ENCODE measurements at places on chromosomes 12 and 14.

- DNase-seq: no peak
Measured at GRCh38 chr14:54129850-54130640, 173.4 kb upstream of the BMP4 start.

DNA sequence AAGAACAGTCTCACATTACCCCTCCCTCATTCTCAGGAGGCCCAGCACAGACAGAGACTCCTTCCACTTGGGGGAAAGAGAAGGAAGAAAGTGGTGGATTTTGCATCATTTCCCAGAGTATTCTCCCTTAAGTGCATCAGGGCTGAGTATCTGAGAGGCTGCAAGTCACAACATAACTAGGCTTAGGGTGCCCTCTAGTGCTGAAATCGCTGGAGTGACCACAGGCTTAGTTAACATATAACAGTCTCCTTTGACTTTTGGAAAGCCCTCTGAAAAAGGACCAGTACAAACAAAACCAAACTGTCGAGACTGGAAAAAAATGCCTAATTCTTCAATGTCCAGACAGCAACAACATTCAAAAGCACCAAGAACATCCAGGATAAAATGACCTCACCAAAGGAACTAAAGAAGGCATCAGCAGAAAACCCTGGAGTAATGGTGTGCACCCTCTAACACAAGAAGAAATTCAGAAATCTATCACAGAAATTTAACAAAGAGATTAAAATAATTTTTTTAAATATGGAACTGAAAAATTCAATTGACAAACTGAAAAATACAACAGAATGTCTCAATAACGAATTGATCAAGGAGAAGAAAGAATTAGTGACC is 412.3 kb downstream of the RPS29 start:
- peak; percentile 39 for DNase-seq

GRCh38 chr14:67232066-67232465 is 9.2 kb upstream of the PALS1 start:
- no peak for DNase-seq

- DNase-seq: no peak
Measured at GRCh38 chr12:11431486-11431885, 36.1 kb upstream of the PRB2 start.

- no peak for DNase-seq
Measured at GRCh38 chr14:35231207-35231760, 60.9 kb upstream of the PSMA6 start.

- no peak for DNase-seq
Measured at GRCh38 chr12:66829660-66830325, 150.9 kb upstream of the GRIP1 start.

GRCh38 chr12:11635341-11635740 is 14.1 kb upstream of the ETV6 start:
- DNase-seq: no peak

DNA sequence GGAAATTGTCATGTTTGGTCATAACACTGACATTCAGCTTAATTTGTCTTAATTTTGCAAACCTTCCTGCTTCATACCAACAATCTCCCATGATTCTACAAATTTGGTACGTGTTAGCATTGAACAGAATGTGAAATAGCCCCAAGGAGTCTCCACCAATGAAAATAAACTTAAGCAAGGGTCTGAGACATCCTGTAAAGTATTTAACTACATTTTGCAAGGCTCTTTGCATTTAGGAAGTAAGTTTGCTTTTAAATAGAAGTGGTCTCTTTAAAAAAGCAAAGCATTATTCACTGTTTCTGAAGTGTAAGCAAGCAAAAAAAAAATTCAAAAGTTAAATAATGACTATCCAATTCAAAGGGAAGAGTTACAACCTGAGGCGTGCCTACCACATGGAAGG is 79.9 kb downstream of the WASHC3 start:
- no peak for DNase-seq

DNA sequence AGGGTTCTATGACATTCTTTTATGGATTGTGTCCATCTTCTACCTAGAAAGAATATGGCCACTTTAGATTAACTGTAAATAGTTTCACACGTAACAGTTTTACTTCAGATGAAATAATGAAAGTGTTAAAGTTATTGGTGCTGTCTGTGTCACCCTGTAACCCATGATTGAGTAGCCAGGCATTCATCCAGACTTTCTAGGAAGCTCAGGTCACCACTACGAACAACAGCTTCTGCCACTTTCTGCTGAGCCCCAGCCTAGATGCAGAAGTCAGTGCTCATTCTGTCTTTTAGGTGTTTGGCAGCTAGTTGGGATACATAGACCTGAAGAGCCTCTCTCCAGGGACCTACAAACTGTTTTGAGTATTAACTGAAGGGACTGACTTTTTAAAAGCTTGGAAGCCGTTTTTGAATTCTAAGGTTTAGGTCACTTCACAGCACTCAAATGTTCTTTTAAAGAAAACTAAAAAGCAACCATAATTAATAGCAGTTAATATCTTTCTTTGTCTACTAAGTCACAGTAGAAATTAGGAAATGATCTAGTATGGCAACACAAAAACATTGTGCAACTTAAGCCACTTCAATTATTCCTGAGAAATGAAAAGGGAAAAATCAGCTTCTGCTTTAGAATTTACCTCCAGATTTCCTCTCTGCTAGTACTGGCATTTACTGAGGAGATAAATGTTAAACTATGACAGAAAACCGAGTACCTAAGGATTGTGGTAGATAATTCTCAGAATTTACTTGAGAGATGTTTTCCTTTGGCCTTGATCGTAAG is 266.9 kb downstream of the CCDC91 start:
- DNase-seq: no peak

DNA sequence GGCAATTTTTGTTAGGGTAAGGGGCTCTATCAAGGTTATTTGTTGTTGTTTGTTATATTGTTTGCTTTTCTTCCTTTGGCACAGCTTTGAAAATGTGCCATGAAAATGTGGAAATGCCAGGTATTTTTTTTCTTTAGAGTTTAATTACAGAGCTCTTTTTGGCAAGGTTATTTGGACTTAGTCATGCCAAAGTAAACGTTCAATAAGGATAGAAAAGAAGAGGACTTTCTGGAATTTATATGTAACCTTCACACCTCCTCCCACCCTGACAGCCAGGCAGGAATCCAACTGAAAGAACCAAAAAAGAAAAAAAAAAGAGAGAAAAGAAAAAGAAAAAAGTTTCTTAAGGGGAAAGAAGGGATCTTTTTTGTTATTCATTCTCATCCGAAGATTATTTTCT is 217.8 kb downstream of the KITLG start:
- no peak for DNase-seq

DNA sequence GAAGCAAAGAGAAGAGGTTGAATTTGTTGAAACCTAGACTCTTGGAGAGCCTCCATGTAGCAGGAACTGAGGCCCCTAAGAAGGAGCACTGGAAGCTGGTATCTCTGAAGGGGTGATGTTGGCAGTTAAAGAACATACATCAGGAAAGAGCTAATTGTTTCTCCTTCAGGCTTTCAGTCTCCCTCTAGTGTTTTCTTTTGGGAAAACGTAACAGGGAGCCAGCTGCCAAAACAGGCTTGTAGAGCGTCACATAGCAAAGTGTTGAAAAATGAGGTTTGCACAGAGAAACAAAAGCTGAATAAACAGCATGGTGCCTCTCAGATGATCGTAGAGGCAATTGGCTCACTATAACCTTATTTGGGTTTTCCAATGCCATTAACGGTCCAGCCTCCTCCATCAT is 46.9 kb upstream of the CAND1 start:
- no peak for DNase-seq

GRCh38 chr12:104877103-104877705 is 80.9 kb downstream of the SLC41A2 start:
- no peak for DNase-seq

- DNase-seq: no peak
Measured at GRCh38 chr14:72499746-72500145, 394.2 kb downstream of the DPF3 start.

DNA sequence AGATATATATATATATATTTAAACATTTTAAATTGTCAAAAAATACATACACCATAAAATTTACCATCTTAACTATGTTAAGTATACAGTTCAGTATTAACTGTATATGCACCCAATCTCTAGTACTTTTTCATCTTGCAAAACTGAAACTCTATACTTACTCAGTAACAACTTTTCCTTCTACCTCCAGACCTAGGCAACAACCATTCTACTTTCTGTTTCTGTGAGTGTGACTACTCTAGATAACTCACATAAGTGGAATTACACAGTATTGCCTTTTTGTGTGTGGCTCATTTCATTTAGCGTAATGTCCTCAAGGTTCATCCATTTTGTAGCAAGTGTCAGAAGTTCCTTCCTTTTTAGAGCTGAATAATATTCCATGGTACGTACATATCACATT is 8.2 kb downstream of the FAM234B start:
- DNase-seq: no peak

DNA sequence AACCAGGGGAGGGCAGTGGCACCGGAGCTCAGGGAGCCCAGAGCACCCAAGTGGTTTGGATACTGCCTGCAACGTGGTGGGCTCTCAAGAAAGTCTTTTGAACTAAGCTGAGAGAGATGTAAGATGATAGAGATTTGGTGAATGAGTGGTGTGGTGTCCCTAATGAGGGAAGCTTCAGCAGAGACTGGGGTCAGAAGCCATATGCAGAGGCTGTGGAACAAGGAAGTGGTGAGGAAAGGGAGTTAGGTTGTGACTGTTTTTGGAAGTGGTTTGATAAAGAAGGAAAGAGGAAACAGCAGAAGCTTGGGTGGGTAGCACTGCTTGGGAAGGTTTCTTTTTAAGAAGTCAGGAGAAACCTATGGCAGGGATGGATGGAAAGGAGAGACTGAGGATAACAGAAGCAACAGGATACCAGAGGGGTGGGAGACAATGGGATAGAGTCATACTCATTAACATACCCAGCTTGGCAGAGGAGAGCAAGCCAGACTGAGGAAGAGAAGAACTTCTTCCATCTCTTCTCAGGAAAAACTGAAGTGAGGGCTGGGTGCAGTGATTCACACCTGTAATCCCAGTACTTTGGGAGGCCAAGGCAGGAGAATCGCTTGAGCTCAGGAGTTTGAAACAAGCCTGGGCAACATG is 24.1 kb downstream of the SLC4A8 start:
- no peak for DNase-seq

DNA sequence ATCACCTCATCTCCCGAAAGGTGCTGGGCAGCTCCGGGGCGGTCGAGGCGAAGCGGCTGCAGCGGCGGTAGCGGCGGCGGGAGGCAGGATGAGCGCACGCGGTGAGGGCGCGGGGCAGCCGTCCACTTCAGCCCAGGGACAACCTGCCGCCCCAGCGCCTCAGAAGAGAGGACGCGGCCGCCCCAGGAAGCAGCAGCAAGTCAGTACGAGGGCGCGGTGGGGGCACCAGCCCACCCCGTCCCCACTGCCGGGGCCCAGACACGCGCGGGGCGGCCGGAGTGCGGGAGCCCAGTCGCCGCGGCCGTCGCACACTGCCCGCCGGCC is 862 bp downstream of the HMGA2 start:
- DNase-seq: no peak

GRCh38 chr14:32352631-32353030 is 23.5 kb downstream of the AKAP6 start:
- no peak for DNase-seq

- no peak for DNase-seq
Measured at GRCh38 chr14:20791187-20791586, 10.1 kb downstream of the RNASE6 start.

DNA sequence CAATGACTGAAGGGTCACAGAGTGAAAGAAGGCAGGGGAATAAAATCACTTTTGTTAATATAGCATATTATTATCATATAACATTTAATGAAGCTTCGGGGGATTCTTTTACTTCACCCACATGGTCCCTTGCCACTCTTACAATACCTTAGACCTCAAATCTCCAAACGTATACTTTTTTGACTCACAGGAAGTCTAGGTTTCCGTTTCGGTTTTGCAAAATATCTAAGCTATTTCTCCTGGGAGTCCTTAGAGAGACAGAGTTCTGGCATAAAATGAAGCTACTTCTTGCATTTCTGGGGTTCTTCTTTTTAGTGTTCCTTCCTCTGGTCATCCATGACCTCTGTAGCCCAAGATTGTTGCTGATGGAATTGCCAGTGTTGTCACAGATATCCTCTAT is 590.5 kb upstream of the ATP2B1 start:
- DNase-seq: no peak

GRCh38 chr14:69699748-69700303 is 67.1 kb upstream of the SRSF5 start:
- DNase-seq: no peak

DNA sequence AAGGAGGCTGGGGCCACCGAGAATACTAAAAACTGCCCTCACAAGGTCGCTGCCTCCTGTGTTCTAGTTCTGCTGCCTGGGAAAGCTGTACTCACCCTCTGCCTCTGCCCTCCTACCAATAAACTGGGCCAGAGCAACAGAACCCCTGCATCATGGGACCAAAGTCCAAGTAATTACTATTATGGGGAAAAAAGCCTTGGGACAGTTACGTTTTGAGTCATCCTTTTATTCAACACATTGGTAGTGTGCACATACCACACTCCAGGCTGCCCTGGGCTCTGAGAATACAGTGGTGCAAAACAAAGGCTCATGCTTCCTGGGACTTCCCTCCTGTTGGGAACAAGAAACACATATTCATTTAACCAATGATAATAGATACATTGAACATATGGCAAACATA is 49.0 kb downstream of the CACNA1C start:
- no peak for DNase-seq

DNA sequence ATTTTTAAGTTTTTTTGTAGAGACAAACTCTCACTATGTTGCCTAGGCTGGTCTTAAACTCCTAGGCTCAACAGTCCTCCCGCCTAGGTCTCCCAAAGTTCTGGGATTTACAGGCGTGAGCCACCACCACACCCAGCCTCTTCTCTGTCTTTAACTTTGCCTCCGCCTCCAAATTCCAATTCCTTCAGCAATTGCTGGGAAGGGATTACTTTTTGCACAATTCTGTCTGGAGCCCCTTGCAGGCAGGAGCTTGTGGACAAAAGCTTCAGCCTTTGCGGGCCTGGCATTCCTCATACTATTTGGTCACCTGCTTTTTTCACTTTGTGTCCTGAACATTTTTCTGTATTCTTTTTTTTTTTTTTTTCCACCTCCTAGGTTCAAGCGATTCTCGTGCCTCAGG is 26.0 kb downstream of the SH2B3 start:
- no peak for DNase-seq

DNA sequence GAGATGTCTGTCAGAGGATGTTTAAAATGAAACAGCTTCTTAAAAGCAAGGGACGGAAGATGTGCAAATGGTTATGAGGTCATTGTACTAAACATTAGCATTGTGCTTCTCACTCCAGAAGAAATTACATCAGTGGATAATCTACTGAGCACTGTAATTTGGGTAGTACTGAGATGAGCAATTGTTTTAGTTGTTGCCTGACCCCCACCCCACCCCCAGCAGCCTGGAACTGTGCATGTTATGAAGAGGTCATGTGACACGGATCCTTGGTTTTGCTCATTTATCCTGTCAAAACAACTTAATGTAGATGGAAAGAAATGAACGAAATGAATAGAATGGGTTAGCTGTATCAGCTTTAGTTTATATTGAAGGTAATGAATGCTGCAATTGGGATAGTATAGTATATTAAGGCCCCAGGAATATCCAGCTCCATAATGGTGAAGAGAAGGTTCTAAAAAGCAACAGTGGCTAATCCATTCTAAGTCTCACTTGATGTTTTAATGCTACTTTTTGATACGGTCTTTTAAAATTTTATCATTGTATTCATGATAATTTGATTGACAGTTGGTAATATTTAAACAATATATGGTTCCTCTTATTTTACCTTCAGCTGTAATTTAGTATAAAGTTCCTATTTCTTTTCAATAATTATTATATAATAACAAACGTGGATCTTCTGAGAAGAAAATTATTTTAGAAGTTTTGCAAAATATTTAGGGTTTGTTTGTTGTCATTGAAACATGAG is 58.5 kb downstream of the WNK1 start:
- no peak for DNase-seq

- no peak for DNase-seq
Measured at GRCh38 chr14:97149775-97150174, 352.6 kb downstream of the VRK1 start.
